ENCODE measurements at places on chromosomes 5 and 9.

- DNase-seq: no peak
Measured at GRCh38 chr9:90851444-90851843, 49.8 kb downstream of the SYK start.

DNA sequence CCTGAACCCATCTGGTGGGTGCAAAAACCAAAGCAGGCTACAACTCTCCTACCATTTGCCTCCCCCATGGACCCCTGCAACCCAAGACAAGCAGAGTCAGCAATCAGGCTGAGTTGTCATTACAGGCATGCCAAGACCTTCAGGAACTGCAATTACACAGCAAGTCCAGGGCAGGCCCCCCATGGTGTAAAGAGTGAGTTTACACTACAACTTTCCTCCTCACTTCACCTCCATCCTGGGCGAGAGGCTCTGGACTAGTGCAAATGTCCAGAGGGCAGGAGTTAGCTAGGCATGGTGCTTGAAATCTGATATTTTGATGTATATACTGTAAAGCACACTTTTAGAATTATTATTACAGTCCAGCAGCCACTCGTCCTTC, 7.0 kb upstream of the P4HA2 start:
- DNase-seq: no peak

GRCh38 chr9:33884856-33885701, 68.1 kb downstream of the UBE2R2 start:
- peak; percentile 53 for DNase-seq

DNA sequence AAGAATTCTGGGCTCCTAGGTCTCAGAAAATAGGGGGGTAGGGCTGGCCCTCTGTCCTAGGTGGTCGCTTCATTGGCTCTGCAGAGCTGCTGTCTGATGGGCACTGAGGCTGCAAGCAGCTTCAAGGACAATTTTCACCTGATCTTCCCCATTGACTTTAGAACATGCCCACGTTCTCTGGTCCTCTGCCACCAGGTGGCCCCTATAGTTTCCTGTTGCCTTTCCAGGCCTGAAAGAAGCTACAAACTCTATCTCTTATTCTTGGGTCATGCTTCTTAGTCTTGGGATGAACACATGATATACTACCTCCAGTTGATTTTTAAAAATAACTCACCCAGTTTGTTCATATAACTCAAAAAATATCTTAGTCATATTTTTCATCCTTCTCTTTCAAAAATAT, 26.3 kb downstream of the SPZ1 start:
- DNase-seq: peak; percentile 47

DNA sequence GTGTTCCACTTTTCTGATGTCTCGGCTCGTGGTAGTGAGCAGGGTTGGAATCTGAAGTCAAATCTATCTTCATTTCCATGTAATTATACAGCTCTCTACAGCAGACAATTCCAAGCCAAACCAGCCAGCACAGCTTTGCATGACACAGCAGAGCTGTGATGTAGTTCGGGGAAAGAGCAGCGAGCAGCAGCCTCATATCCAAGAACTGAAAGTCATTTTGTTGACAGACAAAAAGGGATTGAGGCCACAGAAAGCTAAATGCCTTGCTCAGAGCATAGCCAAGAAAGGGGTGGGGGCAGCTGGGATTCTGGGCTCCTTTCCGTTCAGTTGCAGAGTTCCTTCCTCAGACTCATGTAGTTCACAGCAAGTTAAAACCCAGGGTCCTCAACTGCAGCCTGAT, 32.1 kb downstream of the LCP2 start:
- DNase-seq: peak; percentile 22

DNA sequence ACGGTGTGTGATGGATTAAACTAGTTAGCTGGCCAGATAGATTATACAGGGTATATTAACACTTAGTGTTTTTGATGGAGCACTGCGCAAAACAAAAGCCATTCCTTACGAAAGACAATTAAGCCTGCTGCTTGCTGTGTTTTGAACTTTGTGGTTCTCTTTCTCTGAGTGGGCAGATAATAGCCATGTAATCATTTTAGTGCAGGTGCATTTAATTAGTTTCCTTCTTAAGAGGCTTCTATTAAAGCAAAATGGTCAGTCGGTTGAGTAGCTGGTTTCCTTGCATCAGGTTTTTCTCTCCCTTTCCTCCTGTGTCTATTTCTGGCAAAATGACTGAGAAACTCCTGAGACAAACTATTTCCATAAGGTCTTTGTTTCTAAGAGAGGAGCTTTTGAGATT, 512.5 kb downstream of the DMAC1 start:
- DNase-seq: no peak

GRCh38 chr5:143740956-143741355, 71.0 kb upstream of the HMHB1 start:
- no peak for DNase-seq

GRCh38 chr5:145443366-145443765, 391.8 kb downstream of the PRELID2 start:
- peak; percentile 5 for DNase-seq

DNA sequence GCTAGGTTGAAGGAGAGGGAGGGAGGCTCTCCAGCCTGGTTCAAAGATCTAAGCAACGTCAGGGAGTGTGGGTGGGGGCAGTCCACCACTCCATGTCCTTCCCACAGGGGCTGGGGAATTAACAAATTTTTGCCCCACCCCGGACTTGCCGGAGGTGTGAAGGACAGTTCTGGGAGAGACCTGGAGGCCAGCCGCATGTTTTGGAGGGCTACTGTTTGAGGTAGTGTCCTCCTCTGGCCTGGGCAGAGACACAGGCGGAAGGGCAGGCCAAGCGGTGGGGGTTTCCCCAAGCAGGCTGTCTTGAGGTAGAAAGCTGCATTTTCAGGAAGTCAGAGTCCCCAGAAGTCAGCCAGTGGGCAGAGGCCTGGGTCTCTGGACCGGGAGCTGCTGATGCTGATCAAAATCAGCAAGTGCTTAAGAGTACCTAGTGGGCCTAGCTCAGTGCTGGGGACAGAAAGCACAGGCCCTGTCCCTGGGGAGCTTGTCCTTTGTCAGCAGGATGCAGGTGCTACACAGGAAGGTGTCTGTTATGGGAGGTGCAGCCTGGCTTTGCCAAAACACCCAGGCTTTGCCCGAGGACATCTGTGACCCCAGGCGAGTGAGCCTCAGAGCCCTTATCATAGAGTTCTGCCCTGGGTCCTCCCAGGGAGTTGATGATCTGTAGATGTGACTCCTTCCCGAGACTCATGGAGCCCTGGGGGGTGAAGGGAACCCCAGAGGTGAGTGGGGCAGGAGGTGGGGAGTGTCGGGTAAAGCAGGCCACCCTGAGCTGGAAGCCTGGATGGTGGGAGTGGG, 18.5 kb downstream of the JADE2 start:
- no peak for DNase-seq

- DNase-seq: peak; percentile 4
Measured at GRCh38 chr9:37678789-37679273, 28.1 kb downstream of the FRMPD1 start.

DNA sequence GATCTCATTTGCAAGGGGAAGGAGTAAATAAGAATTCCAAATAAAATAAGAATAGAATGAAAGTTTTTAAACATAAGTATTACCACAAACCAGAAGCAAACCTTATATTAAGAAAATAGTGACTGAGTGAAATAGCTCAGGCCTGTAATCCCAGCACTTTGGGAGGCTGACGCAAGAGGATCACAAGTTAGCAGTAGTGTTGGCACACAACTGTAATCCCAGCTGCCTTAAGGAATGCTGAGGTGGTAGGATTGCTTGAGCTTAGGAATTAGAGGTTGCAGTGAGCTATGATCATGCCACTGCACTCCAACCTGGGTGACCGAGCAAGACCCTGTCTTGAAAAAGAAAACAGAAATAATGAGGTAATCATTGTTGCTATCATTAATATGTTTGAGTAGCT, 47.0 kb downstream of the APC start:
- DNase-seq: peak; percentile 70

DNA sequence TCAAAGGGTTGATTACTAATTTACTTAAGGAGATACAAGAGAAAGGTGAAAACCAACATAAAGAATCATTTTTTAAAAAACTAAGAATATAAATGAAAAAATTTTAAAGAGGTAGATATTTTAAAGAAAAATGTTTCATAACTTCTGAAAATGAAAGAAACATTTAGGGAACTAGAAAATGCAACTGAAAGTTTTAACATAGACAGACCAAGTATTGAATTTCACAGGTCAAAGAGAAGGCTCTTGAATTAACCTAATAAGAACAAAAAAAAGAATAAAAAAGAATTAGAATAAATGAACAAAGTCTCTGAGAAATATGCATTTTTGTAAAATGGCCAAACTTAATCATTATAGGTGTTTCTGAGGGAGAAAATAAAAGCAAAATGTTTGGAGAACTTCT, 16.1 kb upstream of the FAM174A start:
- no peak for DNase-seq

DNA sequence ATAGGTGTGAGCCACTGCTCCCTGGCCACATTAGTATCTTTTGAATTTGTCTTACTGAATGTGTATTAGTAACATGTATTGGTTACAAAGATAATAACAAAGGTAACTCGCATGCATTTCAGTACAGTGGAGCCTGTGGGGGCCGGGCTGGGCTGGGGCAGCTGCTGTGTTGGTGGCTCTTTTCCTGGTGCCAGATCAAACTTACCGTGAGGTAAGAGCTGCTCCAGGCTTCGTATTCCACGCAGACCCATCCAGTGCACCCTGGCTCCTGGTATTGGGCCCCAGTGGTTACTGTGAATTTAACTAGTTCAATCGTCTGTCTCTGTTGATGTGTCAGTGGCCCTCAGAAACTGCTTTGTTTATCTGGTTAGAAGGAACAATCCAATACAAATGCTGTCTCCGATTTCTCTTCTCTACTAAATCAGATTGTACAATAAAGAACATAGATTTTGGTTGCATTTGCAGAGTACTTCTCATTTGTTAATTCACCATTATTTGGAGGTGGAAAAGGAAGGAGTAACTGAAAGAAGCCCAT, 15.6 kb downstream of the PRRC2B start:
- DNase-seq: no peak

GRCh38 chr5:65356274-65356673, 125.4 kb downstream of the ADAMTS6 start:
- DNase-seq: peak; percentile 45

GRCh38 chr5:84281383-84281782, 103.3 kb downstream of the EDIL3 start:
- DNase-seq: no peak

- peak; percentile 82 for DNase-seq
Measured at GRCh38 chr9:100213730-100214477, 114.9 kb downstream of the INVS start.

- peak; percentile 58 for DNase-seq
Measured at GRCh38 chr5:107383414-107383813, 287.3 kb downstream of the EFNA5 start.

- no peak for DNase-seq
Measured at GRCh38 chr9:70347046-70347445, 67.4 kb downstream of the KLF9 start.

GRCh38 chr5:60492958-60493357, 207.0 kb downstream of the DEPDC1B start:
- DNase-seq: no peak

- no peak for DNase-seq
Measured at GRCh38 chr9:14530366-14530765, 162.9 kb downstream of the ZDHHC21 start.

DNA sequence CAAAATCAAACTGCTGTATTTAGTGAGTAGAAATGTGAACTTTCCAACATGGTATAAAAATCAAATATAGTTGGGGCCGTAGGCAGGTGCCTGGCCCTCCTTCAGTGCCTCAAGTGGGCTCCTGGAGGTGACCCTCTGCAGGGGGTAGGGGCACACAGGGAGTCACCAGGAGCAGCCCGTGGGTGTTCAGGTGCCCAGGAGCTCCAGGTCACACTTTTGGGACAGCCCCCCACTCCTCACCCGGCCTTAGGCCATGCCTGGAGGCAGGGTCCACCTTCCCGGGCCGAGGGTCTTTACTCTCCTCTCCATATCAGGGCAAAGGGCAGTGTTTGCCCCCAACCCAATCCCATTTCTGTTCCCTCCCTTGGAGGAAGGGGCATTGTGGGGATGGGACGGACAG, 108.0 kb upstream of the MTAP start:
- no peak for DNase-seq

GRCh38 chr5:5617024-5617423, 194.5 kb downstream of the ICE1 start:
- no peak for DNase-seq

GRCh38 chr9:82957529-82958379, 105.2 kb downstream of the RASEF start:
- no peak for DNase-seq

DNA sequence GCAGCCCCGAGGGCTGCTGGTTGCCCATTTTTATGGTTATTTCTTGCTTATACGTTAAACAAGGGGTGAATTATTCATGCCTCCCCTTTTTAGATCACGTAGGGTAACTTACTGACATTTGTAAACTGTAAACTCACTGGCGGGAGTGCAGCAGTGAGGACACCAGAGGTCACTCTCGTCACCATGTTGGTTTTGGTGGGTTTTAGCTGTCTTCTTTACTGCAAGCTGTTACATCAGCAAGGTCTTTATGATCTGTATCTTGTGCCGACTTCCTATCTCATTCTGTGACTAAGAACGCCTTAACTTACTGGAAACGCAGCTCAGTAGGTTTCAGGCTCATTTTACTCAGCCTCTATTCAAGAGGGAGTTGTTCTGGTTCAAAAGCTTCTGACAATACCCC, 155.0 kb upstream of the PRDM9 start:
- DNase-seq: peak; percentile 8
